ENCODE measurements at places on chromosomes 12 and 14.

- no peak for DNase-seq
Measured at GRCh38 chr12:25301798-25302197, 51.1 kb upstream of the KRAS start.

GRCh38 chr12:132926415-132926833, 29.7 kb downstream of the ZNF605 start:
- DNase-seq = no peak

GRCh38 chr14:38964630-38965029, 138.4 kb downstream of the SEC23A start:
- DNase-seq = no peak

DNA sequence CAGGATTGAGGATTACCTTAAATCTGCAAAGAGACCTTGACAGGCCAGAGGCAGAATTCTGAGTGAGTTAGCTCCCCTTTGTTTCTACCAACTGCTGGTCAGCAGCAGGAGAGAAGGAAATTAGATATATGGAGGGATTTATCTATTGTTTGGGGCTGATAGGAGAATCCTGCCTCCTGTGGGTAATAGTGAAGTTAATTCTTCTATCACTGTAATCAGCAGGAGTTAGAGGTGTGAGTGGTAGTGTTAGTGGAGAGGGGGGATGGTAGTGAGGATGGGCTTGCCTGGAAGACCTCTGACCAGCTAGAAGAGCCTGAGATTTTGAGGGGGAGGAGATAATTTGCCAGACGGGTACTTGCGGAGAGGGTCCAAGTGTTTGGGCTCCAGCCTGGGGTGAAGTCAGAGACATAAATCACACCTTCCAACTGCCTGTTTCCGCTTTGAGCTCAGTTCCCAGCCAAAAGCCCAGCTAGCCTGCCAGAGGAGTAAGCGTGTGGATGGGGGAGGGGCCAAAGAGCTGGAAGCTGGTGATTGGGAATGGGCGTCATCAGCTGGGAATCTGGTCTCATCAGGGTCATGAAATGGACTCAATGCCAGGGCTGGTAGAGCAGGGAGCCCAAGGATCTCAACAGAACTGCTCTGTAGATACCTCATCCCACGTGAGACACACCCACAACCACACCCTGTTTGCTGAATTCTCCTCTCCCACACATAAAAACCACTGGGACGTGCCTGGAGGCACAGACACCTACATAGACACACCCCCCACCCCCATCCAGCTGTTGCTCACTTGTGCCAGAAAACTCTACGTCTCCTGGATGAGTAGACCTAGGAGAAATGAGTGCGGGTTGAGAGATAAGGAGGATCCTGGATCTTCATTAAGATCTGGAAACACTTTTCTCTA, 13.1 kb upstream of the ITGA5 start:
- no peak for DNase-seq

DNA sequence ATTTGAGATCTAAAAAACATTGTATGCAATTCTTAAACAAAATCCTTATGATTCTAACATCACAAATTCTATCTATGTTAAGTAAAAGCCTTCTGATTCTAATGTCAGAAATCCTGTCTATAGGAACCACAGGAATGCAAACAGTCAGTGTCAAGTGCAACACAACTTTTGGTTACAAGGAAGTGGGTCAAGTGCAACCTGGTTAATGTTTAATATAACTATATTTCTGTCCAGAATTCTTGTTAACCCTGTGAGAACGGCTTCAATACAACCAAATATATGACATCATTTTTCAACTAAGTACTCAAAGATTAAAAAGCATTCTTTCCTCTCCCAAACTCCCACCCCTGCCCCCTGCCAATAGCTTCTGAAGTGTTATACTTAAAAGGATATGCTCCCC, 107.9 kb upstream of the PLEKHA5 start:
- DNase-seq = no peak

- no peak for DNase-seq
Measured at GRCh38 chr12:6056406-6057240, 67.8 kb downstream of the VWF start.

DNA sequence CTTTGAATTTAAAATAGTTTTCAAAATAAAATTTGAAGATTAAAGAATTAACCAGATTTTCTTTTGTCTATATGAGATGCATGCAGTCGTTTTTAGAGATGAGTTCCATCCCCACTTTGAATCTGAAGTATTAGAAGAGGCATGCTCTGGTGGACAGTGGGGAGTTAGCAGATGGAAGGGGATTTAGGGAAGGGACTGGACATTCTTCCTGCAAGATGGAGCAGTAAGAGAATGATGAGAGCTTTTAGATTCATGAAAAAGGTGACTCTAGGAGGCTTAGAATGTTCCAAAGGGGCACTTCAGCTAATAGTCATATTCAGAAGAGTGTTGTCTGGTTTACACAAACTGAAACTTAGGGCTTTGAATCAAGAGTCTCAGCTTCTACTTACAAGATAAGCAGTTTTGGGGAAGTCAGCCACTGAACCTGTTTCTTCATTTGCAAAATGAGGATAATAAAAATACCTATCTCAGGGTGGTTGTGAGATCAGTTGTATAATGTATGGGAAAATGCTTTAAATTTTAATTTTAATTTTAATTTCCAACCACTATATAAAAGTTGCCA, 3.7 kb downstream of the ZBTB1 start:
- peak; percentile 11 for DNase-seq

DNA sequence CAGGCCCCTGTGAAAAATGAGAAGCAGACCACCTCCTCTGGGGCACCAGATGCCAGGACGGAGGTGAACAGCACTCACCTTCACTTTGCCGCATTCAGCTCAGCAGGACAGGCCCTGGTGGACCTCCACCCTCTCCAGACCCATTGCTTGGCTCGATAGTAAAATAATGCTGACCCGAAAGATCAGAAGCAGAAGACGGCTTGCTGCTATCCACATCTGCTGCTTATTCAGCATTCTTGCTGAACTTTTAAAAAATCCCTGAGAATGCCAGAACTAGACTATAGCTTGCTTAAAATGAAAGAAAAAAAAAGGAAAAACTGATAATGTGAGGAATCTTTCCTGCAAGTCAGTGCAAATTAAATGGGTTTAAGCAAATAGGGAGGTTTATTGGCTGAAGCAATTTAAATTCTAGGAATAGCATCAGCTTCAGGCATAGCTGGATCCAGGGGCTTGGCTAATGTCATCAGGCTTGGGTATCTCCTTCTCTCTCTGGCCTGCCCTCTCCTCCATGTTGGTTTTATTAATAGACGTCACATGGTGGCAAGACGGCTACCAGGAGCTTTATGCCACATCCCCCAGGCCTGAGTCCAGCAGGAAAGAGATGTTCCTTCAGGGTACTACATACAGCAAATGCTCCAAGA, 137.9 kb downstream of the SCARB1 start:
- no peak for DNase-seq

GRCh38 chr12:1418144-1418543, 176.2 kb downstream of the FBXL14 start:
- DNase-seq = no peak

DNA sequence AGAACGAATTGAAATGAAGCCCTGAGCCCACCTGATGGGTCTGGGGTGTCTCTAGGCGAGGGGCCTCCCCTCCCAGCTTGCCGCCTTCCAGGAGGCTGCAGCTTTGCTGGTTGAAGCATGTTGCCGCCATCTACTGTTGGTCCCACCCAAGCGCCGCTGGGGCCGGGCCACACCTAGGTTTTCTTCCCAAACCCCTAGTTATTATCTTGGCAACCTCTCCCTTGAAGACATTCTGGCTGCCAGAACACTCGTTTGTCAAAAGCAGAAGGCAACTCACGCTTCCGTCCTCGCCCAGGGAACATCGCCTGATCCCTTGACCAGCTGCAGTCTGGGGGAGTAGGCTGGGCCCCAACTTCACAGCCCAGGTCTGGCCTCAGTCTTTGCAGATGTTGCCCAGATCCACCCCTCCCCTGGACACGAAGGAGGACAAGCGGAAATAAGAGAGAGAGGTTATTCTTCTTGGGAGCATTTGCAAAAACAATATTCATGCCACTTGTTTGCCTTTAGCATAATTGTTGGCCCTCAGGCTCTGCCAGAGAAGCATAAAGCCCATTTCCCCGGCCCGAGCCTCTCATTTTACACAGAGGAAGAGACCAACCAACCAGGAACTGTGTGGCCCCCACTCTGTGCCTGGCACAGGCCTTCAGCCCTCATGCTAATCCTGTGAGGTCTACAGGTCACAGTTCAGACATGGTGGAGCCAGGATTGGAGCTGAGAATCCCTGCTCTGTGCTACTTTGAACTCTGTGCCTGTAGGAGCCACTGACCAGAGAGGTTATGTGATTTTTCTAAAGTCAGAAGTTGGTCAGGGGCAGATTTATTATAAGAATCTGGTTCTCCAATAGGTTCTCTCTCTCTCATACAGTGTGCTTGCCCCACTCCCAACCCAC, 6.8 kb downstream of the EMP1 start:
- no peak for DNase-seq

DNA sequence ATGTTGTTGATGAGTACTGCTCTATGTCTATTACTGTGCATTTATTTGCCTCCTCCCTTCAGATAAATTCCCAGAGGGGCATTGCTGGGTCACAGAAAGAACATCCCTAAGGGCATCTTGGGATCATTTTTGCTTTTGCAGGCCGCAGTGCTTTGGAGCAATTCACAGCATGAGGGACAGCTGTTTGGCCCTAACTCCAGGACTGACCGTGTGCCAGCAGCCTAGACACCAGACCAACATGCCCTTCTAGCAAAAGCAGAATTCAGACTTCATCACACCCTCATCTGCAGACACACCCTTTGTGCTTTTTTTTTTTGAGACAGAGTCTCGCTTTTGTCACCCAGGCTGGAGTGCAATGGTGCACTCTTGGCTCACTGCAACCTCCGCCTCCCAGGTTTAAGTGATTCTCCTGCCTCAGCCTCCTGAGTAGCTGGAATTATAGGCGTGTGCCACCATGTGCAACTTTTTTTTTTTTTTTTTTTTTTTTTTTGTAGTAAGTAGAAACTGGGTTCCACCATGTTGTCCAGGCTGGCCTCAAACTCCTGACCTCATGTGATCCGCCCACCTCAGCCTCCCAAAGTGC, 31.0 kb downstream of the RNF34 start:
- no peak for DNase-seq

DNA sequence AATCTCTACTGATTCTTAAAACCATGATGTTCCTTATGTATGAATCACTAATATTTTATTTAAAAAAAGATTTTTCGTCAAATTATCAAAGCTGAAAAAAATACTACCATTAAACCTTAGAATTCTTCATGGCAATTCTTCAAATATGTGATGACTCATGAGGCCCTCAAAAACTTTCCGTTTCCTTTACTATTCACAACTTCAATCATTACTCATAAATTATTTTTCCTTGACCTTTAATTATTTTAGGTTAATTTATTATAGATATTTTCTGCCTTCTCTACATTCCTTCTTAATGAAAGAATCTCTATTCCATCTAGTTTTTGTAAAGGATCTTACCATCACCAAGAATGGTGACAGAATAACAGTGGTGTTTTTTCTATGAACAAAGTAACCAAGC, 162.1 kb upstream of the SOX5 start:
- no peak for DNase-seq

All from CD14-positive monocyte (primary cell).